Fibroblast of lung (primary cell): ENCODE measurements at places on chromosomes 6 and 20. TPM values are rescaled to one million over a fixed set of nuclear protein-coding genes. Genes with fewer than 3 reads are reported as not detected.

GRCh38 chr6:99011151-99011550 is 63.4 kb upstream of the FBXL4 start:
- peaks cover 14% of the 10 kb centered on the region for H3K4me1 ChIP-seq
- no peak overlapping the region for H3K4me3 ChIP-seq
- H3K27ac ChIP-seq, result no peak overlapping the region
- H3K36me3 ChIP-seq, result no peaks in the 10 kb centered on the region
- H3K27me3 ChIP-seq, result no peaks in the 10 kb centered on the region
- no peak for DNase-seq

DNA sequence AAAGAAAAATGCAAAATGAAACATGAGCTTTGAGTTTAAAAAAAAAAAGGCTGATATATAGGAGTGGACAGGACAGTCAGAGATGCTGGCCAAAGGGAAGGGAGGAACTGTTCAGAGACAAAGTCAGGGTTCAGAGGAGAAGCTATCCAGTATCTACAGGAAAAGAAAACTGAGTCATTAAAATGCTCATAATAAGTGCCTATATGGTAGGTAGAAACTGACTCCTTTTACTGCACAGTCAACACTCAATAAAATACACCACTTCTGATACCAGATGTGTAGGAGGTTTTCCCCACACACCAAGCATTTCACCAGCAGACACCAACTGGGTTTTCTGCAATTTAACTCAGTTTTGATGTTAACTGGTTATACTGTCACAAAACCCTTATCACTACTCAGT is 32.9 kb downstream of the FRK start:
- no peak overlapping the region for H3K27ac ChIP-seq
- DNase-seq, result no peak
- H3K4me3 ChIP-seq, result no peak overlapping the region
- no peaks in the 10 kb centered on the region for H3K4me1 ChIP-seq
- no peaks in the 10 kb centered on the region for H3K36me3 ChIP-seq

DNA sequence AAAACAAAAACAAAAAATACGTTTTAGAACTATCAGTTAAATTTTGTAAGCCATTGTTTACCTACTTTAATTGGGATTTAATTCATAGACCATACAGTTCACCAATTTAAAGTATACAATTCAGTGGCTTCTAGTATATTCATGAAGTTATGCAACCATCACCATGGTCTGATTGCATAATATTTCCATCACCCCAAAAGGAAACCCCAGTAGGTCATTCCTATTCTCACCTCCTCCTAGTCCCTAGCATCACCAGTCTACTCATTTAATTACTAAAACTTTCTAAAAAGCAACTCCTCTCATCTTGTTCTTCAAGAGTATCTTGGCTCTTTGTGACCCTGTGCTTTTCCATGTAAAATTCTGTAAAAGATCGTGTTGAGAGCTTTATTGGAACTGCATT is 60.2 kb downstream of the ASXL1 start:
- H3K27me3 ChIP-seq, result no peaks in the 10 kb centered on the region
- H3K4me1 ChIP-seq, result peaks cover 2% of the 10 kb centered on the region
- no peak overlapping the region for H3K27ac ChIP-seq

The HTR1B gene
- polyA plus RNA-seq, result 0.68 and 1.5 TPM in 2 replicates

The BMP6 gene
- 0.09 and 0.20 TPM in 2 replicates for polyA plus RNA-seq

The BPIFB4 gene
- not detected in 2 replicates for polyA plus RNA-seq

DNA sequence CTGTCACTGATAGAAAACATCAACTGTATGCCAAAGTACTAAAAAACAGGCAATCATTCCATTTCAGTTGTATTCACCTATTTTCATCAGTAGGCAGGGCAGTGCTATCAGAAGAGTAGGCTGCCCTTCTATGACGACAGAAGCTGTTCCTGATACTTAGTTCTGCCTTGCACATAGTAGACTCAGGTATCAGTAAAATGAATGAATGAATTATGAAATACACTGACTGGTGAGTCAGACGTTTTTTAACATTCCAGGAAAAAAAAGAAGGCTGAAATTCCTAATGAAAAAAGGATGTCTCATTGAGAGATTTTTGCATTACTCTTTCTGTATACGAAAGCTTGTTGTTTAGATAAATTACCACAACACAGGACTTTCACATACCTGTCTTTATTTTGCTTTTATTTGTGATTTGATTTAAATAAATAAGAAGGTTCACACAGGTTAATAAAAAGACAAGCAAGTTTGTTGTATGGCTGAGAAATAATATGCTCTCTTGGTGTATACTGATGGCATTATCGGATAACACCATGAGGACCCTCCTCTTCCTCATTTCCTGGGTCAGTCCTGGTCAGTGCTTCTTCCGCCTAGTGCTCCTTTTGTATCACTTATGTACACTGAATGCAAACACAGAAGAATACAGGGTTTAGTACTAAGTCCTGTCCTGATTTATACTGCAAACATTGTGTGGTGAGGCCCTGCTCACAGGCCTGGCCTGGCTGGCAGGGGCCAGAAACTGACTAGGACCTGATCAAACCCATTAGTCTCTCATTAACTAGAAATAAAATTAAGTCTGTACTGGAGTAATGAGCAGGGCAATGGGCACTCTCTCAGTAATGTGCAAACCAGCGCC is 39.4 kb upstream of the SPDEF start:
- peaks cover 1% of the 10 kb centered on the region for H3K36me3 ChIP-seq
- DNase-seq, result no peak
- H3K27me3 ChIP-seq, result no peaks in the 10 kb centered on the region
- no peak overlapping the region for H3K27ac ChIP-seq
- H3K4me1 ChIP-seq, result peaks cover 4% of the 10 kb centered on the region

The EDN1 gene
- 2.7 and 10.1 TPM in 2 replicates for polyA plus RNA-seq

DNA sequence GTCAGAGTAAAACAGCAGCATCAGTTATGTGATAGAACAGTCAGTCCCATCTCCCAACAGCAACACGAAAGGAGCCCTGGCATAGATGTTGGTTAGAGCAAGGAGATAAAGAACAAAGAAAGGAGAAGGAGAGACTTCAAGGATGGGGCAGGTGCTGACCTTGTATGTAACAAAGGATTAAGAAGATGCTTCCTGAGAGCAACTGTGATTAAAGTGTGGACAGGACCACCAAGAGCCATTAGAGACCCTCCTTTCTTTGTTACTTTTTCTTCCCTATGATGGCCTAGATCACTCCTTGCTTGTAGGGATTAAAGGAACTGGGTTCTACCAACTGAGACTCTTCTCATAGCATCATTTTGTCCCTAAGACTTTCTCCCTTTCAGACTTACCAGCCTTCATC is 75.2 kb upstream of the GPR6 start:
- H3K27me3 ChIP-seq, result no peaks in the 10 kb centered on the region
- H3K4me1 ChIP-seq, result no peaks in the 10 kb centered on the region
- no peak overlapping the region for H3K4me3 ChIP-seq
- no peaks in the 10 kb centered on the region for H3K36me3 ChIP-seq
- no peak for DNase-seq
- no peak overlapping the region for H3K27ac ChIP-seq

GRCh38 chr6:135521431-135521830 is 23.9 kb upstream of the AHI1 start:
- no peak overlapping the region for H3K4me3 ChIP-seq
- H3K27me3 ChIP-seq, result no peaks in the 10 kb centered on the region
- no peak overlapping the region for H3K27ac ChIP-seq
- H3K4me1 ChIP-seq, result peaks cover 2% of the 10 kb centered on the region
- H3K36me3 ChIP-seq, result no peaks in the 10 kb centered on the region
- peak; percentile 49 for DNase-seq

GRCh38 chr20:57774951-57775350 is 65.1 kb upstream of the PMEPA1 start:
- no peak overlapping the region for H3K27ac ChIP-seq
- DNase-seq, result no peak
- H3K4me3 ChIP-seq, result no peak overlapping the region
- H3K4me1 ChIP-seq, result no peaks in the 10 kb centered on the region

DNA sequence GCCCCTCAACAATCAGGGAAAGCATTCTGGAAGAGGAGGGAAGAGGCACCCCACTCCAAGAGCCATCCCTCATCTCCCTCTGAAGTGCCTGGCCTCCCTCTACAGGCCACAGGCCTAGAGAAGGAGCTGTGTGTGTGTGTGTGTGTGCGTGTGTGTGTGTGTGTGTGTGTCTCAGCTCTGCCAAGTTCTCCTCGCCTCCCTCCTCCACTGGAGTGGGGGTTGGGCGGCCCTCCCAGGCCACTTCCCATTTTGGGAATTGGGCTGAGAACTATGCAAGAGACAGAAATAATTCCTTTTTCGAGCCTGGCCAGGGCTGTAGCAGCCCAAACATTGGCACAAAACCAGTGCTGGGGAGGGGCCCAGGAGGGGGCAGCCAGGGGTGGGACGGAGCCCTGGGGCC is 35.7 kb downstream of the KCNB1 start:
- peak; percentile 43 for DNase-seq
- H3K4me3 ChIP-seq, result no peak overlapping the region
- no peaks in the 10 kb centered on the region for H3K4me1 ChIP-seq
- H3K27ac ChIP-seq, result no peak overlapping the region
- peaks cover 12% of the 10 kb centered on the region for H3K27me3 ChIP-seq

DNA sequence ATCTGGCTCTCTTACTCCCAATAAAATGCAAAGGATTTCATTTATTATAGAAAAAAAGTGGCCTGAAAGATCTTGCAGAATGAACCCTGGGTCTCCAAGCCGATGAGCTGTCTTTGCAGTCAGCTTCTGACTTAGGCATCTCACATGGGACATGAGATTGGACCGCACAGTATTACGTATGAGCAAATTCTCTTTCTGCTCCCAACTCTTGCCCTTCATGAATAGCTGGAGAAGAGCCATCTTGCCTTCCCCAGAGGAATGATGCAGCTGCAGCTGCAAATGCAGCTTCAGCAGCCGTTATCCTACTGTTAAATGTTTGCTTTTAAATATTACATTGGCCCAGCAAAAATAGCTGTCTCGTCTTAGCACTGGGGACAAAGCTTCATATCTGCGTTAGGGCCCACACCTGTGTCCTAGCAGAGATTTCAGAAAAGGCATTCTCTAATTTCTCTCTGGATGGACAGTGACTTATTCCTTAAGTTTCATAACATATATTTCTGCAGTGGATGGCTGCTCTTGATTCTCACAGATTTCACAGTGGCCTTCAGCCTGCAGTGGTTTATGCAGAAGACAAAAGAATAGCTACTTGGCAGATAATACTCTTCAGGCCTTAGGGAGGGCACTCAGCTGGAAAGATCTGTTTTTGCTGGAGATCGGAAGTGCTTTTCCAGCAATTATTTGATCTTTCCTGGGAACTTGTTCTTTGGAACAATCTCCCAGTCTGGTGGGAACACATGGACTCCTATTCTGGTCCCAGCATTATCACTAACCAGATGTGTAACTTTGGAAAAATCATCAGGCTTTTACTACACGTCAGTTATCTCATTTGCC is 129.2 kb downstream of the FYN start:
- no peaks in the 10 kb centered on the region for H3K27me3 ChIP-seq
- no peak overlapping the region for H3K4me3 ChIP-seq
- peaks cover 11% of the 10 kb centered on the region for H3K4me1 ChIP-seq
- H3K36me3 ChIP-seq, result no peaks in the 10 kb centered on the region

The JPH2 gene
- polyA plus RNA-seq, result 0.51 and 4.9 TPM in 2 replicates

DNA sequence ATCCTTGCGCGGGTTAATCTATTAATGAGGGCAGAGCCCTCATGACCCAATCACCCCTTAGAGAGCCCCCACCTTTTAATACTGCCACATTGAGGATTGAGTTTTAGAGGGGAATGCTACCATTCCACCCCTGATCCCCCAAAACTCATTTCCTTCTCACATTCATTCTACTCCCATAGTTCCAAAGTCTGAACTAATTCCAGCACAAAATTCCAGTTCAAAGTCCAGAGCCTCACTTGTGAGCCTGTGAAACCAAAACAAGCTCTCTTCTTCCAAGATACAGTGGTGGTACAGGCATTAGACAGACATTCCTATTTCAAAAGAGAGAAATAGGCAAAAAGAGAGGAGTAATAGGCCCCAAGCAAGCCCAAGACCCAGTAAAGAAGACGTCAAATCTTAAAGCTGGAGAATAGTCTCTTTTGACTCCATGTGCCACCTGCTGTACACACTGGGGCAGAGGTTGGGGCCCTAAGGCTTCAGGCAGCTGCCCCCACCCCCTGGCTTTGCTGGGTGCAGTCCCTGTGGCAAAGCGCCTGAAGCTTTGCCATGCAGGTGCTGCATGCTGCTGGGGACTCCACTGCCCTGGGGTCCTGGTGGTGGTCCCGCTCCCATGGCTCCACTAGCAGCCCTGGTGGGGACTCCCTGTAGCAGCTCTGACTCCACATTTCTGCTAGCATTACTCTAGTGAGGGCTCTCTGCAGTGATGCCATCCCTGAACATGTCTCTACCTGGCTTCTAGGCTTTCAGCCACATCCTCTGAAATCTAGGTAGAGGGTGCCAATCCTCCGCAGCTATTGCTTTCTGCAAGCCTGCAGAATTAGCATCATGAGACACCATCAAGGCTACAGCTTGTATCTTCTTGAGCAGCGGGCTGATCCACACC is 41.3 kb downstream of the RSPH3 start:
- no peaks in the 10 kb centered on the region for H3K36me3 ChIP-seq
- H3K27ac ChIP-seq, result no peak overlapping the region
- H3K4me1 ChIP-seq, result no peaks in the 10 kb centered on the region
- no peak overlapping the region for H3K4me3 ChIP-seq
- no peak for DNase-seq

GRCh38 chr6:133707456-133707855 is 181.5 kb upstream of the TCF21 start:
- DNase-seq, result peak; percentile 93
- no peaks in the 10 kb centered on the region for H3K36me3 ChIP-seq
- no peaks in the 10 kb centered on the region for H3K27me3 ChIP-seq
- peak overlapping the region; percentile 50 for H3K27ac ChIP-seq
- H3K4me3 ChIP-seq, result no peak overlapping the region
